Right renal pelvis (tissue), 4 donors: ENCODE measurements at places on chromosomes 3 and 15.

- no peak for DNase-seq
These were observed 28.4 kb upstream of the SLC2A2 start for GRCh38 chr3:171054921-171055320.

GRCh38 chr3:156718622-156719306, 44.4 kb downstream of the TIPARP start:
- no peak for DNase-seq

DNA sequence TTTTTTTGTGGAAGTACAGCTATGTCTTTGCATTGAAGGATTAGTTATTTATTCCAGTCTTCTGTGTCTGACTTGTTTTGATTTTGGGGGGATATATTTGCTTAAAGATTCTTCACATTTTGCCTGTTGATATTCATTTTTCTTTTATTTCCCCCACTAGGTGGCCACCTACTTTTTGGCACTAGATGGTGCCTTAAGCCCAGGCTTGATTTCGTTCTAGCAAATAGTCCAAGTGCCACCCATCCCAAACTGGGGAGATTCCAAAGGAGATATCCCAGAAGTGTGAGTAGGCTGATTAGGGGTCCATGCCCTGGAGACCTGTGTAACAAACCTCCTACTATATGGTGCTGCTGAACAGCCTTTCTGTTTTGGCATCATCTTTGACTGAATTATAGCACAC, 80.0 kb upstream of the SPATA16 start:
- no peak for DNase-seq

GRCh38 chr15:30063835-30064546, 18.8 kb upstream of the GOLGA8J start:
- DNase-seq: no peak
